HuH-7 (cell line): ENCODE measurements at places on chromosomes 11 and 22.

- no peak for DNase-seq
Measured at GRCh38 chr11:108593923-108594434, 411 bp upstream of the EXPH5 start.

- no peak for DNase-seq
Measured at GRCh38 chr11:34207487-34208180, 102.2 kb downstream of the NAT10 start.

GRCh38 chr11:128892866-128893565, 1.9 kb downstream of the KCNJ5 start:
- no peak for DNase-seq

- DNase-seq, result no peak
Measured at GRCh38 chr22:40367342-40367741, 3.1 kb upstream of the SGSM3 start.

DNA sequence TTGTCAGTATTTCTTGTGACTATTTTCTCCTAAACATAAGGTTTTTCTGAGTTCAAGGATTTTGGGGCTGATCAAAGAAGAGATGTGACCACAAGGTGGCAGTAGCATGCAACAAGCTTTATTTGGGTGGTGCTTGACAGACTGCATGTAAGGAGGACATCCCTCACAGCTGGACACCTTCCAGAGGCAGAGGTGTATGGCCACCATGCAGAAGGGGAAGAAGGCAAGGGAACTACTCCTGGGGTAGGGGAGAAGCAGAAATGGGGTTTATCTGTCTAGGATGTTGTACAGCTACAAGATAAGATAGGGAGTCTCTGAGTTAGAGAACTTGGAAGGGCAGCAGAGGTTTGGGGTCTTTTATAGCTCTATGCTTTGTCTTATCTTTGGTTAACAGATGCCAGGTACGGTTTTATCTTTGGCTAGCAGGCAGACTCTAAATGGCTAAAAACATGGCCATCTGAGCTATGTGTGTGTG, 5.1 kb upstream of the BIRC2 start:
- DNase-seq, result peak; percentile 67

DNA sequence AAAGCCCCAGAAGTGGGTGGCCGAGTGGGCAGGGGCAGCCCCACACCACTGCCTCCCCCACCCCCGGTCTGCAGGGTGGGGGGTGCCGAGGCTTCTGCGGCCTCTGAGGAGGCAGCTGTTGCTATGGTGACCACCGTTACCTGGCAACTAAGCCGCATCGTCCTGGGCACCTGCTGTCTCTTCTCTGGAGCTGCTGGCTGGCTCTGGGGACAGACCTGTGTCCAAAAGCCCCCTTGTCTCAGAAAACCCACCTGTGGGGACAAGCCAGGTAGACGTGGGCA, 79.9 kb upstream of the PRR5 start:
- no peak for DNase-seq

GRCh38 chr11:86511086-86511551, 136.4 kb downstream of the CCDC81 start:
- no peak for DNase-seq
